Effector memory CD4-positive, alpha-beta T cell (primary cell): ENCODE measurements at places on chromosomes 3 and 15.

GRCh38 chr3:133633439-133633838 is 28.3 kb downstream of the TOPBP1 start:
- H3K4me1 ChIP-seq, result no peaks in the 10 kb centered on the region
- DNase-seq, result no peak
- H3K27ac ChIP-seq, result no peak overlapping the region
- H3K27me3 ChIP-seq, result no peaks in the 10 kb centered on the region
- H3K36me3 ChIP-seq, result peaks cover 42% of the 10 kb centered on the region
- no peak overlapping the region for H3K4me3 ChIP-seq

DNA sequence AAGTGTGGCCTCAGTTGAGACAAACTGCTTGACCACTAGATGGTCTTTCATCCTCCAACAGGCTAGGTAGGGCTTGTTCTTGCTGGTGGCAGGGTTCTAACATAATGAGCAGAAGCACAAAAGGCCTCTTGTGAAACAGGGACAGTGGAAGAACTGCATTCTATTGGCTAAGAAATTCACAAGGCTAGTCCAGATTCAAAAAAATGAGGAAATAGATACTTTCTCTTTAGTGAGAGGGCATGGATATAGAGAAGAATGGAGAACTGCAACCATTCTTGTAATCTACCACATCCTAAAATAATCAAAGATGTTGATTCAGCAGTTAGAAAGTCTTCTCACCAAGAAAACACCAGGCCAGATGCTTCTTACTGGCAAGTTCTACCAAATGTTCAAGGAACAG is 143.7 kb upstream of the LRIG1 start:
- H3K36me3 ChIP-seq, result no peaks in the 10 kb centered on the region
- no peak for DNase-seq
- H3K27ac ChIP-seq, result no peak overlapping the region

GRCh38 chr3:104887069-104887468 is 479.6 kb upstream of the ALCAM start:
- no peak overlapping the region for H3K27ac ChIP-seq
- no peak overlapping the region for H3K4me3 ChIP-seq

DNA sequence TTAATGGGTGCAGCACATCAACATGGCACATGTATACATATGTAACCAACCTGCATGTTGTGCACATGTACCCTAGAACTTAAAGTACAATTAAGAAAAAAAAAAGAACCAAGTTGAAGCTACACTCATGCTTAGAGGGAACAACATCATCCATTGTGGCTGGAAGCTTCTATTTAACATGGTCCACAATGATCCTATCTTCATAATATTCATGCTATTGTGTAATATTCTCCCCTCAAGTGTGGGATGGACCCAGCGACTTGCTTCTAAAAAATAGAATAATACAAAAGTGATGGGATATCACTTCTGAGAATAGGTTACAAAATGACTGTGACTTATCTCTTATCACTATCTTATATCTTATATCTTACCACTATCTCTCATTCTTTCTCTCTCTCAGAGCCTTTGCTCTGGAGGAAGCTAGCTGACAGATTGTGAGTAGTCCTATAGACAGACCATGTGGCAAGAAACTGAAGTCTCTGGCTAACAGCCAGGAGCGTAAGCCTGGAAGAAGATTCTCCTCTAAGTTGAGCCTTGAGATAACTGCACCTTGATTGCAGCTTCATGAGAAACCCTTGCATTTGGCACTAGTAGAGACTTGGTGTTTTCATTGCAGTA is 198.5 kb upstream of the MRPL3 start:
- H3K4me1 ChIP-seq, result no peaks in the 10 kb centered on the region
- no peak overlapping the region for H3K4me3 ChIP-seq
- no peaks in the 10 kb centered on the region for H3K36me3 ChIP-seq
- H3K27ac ChIP-seq, result no peak overlapping the region
- DNase-seq, result no peak

- H3K27ac ChIP-seq, result no peak overlapping the region
- no peak overlapping the region for H3K4me3 ChIP-seq
- H3K4me1 ChIP-seq, result no peaks in the 10 kb centered on the region
- H3K36me3 ChIP-seq, result no peaks in the 10 kb centered on the region
These were observed 76.6 kb downstream of the NEDD4 start for GRCh38 chr15:55916666-55917409.

GRCh38 chr15:74035121-74036017 is 40.9 kb downstream of the PML start:
- H3K36me3 ChIP-seq, result peaks cover 57% of the 10 kb centered on the region
- H3K4me3 ChIP-seq, result no peak overlapping the region
- H3K27me3 ChIP-seq, result no peaks in the 10 kb centered on the region
- no peaks in the 10 kb centered on the region for H3K4me1 ChIP-seq

GRCh38 chr15:38048001-38048455 is 113.6 kb downstream of the TMCO5A start:
- H3K27me3 ChIP-seq, result no peaks in the 10 kb centered on the region
- H3K27ac ChIP-seq, result no peak overlapping the region
- no peaks in the 10 kb centered on the region for H3K36me3 ChIP-seq
- DNase-seq, result no peak
- H3K4me1 ChIP-seq, result no peaks in the 10 kb centered on the region

DNA sequence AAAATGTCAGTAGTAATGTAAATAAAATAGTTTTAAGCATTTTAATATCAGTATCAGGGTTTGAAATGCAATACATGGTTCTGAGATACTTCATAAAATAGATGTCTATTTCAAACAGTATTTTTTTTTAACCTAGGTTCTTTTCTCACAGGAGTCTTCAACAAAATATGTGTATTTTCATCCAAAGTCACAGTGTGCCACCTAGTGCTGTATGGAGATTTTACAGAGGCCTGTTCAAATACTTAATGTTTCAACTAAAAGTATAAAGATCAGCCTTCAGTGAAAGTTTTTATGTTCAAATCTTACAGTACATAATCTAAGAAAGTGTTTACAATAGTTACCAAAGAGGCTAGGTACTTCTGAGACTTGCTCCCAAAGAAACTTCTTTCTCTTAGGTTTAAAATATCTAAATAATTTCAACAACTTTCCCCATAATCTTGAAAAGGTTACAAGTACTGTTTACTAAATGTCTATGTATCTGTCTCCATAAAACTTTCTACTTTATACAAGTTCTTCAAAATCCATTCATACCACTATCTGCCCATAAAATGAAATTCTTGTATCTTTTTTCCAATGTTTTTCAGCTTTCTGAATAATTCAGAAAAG is 38.3 kb downstream of the SCAPER start:
- no peak for DNase-seq
- H3K4me1 ChIP-seq, result no peaks in the 10 kb centered on the region

DNA sequence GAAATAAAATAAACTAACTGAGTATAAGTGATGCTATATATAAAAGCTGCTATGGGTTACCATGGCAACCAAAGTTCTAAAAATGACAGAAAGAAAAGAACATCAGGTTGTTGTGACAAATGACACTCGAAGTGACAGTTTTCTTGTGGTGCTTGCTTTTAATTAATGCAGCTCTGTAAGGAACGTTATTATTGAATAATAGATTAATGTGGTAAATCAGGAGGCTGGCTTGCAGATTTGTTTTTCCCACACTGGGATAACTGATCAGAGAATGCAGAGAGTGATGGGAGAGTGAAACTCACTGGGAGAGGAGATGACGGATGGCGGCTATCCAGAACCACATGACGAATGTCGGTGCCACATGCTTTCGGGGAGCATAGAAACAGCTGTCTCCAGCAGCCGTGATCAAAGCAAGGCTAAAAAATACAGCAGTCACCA is 207.0 kb upstream of the ATP10A start:
- H3K4me1 ChIP-seq, result no peaks in the 10 kb centered on the region
- no peak overlapping the region for H3K27ac ChIP-seq
- no peak for DNase-seq

- no peaks in the 10 kb centered on the region for H3K27me3 ChIP-seq
- no peaks in the 10 kb centered on the region for H3K4me1 ChIP-seq
- DNase-seq, result no peak
- no peak overlapping the region for H3K4me3 ChIP-seq
These were observed 2.7 kb downstream of the FBN1 start for GRCh38 chr15:48642795-48643194.

DNA sequence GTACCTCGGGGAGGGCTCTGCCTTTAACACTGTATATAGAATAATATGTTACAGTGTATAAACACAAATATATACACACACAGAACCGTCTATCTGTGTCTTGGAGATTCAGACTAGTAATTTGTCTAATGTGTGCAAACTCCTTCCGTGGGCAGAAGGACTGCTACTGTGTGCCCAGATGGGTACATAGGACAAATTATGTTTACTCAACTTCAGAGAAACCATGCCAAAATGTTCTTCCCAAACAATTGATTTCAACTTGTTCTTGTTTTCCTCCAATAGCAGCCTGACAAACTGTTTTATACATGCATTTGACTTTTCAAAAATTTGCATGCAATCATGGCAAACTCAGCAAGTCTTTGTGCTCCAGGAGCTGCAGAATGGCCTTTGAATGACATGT is 97.5 kb downstream of the FRMD5 start:
- no peak overlapping the region for H3K4me3 ChIP-seq
- H3K4me1 ChIP-seq, result no peaks in the 10 kb centered on the region
- DNase-seq, result no peak
- no peaks in the 10 kb centered on the region for H3K27me3 ChIP-seq
- no peaks in the 10 kb centered on the region for H3K36me3 ChIP-seq
- no peak overlapping the region for H3K27ac ChIP-seq

DNA sequence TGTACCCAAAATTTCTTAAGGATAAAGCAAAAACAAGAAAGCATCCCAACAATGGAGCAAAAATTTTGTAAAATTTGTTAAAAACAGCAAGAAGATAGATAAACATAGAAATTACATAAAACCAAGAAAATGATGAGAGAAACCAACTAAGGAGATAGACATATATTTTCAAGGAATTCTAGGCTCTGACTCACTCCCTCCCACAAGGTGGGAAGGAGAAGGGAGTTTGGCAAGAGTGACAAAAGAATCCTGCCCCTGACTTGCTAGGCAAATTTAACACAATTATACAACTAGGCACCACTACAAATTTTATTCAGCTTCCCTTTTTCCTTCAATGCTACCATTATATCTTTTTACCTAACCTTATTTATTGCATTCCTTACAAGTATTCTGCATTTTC is 70.9 kb downstream of the MYO9A start:
- no peaks in the 10 kb centered on the region for H3K27me3 ChIP-seq
- no peak for DNase-seq
- H3K4me1 ChIP-seq, result no peaks in the 10 kb centered on the region
- no peak overlapping the region for H3K27ac ChIP-seq

GRCh38 chr3:98512576-98512975 is 10.1 kb downstream of the CLDND1 start:
- peaks cover 28% of the 10 kb centered on the region for H3K36me3 ChIP-seq
- DNase-seq, result no peak
- H3K4me3 ChIP-seq, result no peak overlapping the region
- H3K27ac ChIP-seq, result no peak overlapping the region
- H3K27me3 ChIP-seq, result no peaks in the 10 kb centered on the region

DNA sequence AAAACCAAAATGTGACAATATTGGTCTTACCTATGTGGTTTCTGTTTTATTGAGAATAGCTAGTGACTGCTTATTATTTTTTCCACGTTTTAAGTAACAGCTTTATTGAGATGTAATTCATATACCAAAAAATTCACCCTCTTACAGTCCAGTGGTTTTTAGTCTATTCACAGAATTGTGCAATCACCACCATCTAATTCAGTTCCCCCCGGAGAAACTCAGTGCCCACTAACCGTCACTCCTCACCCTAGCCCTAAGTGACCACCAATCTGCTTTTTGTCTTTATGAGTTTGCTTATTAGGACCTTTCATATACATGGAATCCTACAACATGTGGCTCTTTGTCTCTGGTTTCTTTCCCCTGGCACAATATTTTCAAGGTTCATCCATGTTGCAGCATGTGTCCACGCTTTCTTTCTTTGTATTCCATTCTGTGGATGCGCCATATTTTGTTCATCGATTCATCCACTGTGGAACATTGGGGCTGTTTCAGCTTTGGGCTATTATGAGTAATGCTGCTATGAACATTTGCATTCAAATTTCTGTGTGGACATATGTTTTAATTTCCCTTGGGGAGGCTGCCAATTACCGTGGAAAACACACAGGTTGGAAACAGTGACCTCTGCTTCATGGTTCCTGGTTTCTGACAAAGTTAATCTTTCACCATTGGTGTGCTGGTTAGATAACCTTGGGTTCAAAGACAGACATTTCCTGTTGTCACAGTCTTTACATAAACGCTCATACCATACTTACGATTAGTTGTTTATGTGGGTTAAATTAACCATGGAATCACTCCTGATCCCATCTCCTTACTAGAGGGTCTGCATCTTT is 3.2 kb upstream of the BCL2L10 start:
- DNase-seq, result no peak
- H3K27me3 ChIP-seq, result no peaks in the 10 kb centered on the region
- no peak overlapping the region for H3K27ac ChIP-seq
- H3K36me3 ChIP-seq, result no peaks in the 10 kb centered on the region
- no peak overlapping the region for H3K4me3 ChIP-seq

GRCh38 chr3:149291178-149291577 is 42.3 kb downstream of the TM4SF18 start:
- no peaks in the 10 kb centered on the region for H3K36me3 ChIP-seq
- H3K27ac ChIP-seq, result no peak overlapping the region
- no peaks in the 10 kb centered on the region for H3K4me1 ChIP-seq
- H3K27me3 ChIP-seq, result no peaks in the 10 kb centered on the region
- DNase-seq, result no peak
- no peak overlapping the region for H3K4me3 ChIP-seq

DNA sequence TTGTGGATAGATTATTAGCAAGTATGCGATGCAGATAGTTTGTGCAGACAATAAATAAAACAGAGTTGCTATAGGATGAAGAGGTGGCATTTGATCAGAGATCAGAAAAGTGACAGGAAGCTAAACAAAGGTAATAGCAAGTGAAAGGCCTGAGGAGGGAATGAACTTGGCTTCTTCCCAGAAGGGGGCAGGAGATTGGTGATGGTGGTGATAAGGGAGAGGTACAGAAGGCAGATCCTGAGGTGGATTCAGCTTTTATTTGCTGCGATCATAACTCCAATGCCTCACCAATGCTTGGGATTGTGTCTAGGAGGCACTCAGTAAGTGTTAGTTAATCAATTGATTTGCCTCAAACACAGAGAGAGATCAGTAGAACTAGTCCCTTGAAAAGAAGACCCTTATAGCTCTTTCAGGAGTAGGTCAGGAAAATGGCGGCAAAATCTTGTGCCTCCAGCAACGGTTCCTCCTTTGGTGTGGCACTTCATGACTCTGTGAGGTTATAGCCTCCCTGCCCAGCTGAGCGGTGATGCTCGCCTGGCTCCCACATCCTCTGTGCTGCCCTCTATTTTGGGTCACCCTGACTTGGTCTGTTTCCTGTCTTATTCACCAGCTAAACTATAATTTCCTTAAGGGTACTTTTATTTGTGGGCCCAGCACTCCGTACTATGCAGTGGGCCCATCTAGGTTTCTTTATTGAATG is 37.5 kb downstream of the TGFBR2 start:
- no peaks in the 10 kb centered on the region for H3K27me3 ChIP-seq
- H3K4me1 ChIP-seq, result peaks cover 75% of the 10 kb centered on the region
- H3K27ac ChIP-seq, result peak overlapping the region; percentile 72

DNA sequence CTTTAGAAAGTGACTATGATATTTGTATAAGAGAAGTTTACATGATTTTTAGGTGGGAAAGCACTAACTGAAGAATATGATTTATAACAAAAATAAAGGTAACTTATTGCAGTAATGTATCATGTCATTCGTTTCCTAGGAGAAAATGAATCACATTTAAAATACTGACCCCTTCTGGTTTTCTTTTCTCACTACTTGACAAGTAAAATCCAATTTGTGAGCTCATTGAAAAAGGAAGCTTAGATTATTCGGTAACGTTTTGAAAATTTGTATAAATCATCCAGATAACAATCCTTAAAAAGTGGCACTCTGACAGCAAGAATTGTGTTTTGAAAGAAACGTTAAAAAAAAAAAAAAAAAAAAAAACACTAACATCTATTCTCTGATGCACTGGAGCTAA is 39.0 kb downstream of the NSUN3 start:
- no peaks in the 10 kb centered on the region for H3K4me1 ChIP-seq
- H3K27me3 ChIP-seq, result no peaks in the 10 kb centered on the region
- no peak overlapping the region for H3K4me3 ChIP-seq
- peaks cover 35% of the 10 kb centered on the region for H3K36me3 ChIP-seq
- no peak overlapping the region for H3K27ac ChIP-seq
